ENCODE measurements at places on chromosomes 3 and 15.

GRCh38 chr3:45635475-45636256 lies 41.1 kb downstream of the LIMD1 start:
- DNase-seq: no peak

- DNase-seq: no peak
These were observed 483.8 kb downstream of the TUSC7 start for GRCh38 chr3:117193390-117193789.

- DNase-seq: no peak
These were observed 34.4 kb upstream of the TBC1D21 start for GRCh38 chr15:73838831-73839426.

DNA sequence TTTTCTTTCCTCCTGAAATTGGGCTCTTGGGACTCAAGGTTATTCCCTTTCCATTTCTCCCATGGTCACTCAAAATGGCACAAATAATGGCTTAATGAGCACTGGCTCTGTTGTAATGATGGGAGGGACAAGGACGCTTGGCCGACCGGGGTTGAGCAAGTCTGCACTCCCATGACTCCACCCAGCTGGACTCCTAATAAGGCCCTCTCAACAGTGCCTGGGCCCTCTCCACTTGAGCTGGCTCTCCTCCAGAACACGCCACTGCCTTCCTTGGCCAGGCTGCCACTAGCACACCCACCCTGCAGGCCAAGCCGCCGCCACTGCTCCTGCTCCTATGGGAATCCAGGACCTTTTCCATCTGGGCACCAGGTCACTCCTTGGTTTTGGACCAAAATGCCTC lies 42.3 kb downstream of the ADCY5 start:
- DNase-seq: no peak

DNA sequence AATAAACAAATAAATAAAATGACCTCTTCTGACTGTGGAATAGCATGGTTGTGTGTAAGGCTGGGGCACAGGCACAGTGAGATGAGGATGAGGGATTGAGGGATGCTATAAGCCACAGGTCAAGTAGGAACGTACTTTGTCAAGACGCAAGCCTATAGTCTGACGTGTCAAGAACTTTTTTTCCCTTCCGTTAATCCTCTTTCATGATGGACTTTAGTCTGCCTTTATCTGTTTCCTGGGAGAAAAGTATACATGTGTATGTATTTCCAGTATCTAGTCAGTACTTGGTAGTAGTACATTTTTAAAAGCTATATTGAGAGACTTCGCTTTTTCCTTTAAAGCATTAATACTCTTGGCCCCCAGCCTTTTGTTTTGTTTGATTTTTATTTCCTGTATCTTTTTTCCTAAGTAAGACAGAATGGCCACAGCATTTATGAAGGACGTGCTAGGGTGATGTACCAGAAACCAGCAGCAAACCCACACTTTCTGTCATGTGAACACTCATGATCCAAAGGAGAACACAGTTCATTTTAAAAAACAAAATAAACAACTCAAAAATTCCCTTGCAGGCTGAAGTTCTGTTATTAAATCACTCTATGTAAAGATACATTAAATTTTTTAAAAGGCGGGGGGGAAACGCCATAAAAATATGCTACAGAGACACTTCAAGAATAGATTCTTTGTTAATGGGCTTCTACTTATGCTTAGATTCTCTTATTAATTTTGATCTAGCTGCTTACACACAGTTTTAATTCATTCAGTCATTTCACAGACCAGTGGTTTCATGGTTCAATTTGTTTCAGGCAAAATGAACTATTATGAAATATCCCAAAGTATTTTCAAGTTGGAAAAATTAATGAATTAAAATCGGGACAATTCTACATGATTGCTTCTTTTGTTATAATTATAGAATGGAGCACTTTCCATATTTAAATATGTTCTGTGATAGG lies 114.7 kb downstream of the SNRK start:
- DNase-seq: no peak

GRCh38 chr3:69748503-69748902 lies 9.2 kb downstream of the MITF start:
- no peak for DNase-seq

- DNase-seq: no peak
These were observed 3.0 kb downstream of the LPCAT4 start for GRCh38 chr15:34364041-34364440.

GRCh38 chr3:70855149-70855548 lies 542.7 kb upstream of the MDFIC2 start:
- no peak for DNase-seq

DNA sequence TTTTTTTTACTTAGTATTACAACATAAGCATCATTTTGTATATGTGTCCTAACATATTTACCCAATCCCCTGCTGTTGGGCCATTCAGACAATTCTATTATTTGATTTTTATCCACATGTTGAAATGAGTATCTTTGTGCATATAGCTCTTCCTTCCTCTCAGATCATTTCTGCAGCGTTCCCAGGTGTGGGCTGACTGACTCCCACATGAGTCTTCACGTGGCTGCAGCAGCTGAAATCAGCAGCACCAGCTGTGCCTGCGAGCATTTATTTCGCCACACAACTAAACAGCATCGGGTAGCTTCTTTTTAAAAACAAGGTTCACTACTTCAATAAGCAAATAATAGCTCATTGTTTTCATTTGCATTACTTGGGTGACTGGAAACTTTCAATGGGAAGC lies 44.5 kb upstream of the PDE8A start:
- DNase-seq: no peak

GRCh38 chr3:43012174-43012573 lies 33.1 kb downstream of the GASK1A start:
- DNase-seq: no peak

- no peak for DNase-seq
These were observed 70.6 kb upstream of the CTSH start for GRCh38 chr15:79015416-79015815.

DNA sequence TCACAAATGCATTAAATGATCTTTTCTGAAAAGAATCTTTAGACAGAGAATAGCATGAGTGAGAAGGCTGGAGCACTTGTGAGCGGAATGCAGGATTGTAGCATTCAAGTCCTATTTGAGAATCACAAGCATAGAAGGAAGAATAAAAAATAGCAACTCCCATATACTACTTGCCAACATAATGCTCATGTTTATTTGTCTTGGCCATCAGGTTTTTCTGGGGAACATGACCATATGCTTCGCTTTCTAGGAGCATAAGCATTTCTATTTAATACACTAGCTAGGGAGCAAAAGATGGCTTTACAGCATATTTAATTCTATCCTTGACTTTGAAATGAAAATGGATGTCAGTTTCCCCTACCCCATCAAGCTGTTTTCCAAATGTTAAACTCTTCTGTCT lies 170.3 kb upstream of the MITF start:
- DNase-seq: no peak

DNA sequence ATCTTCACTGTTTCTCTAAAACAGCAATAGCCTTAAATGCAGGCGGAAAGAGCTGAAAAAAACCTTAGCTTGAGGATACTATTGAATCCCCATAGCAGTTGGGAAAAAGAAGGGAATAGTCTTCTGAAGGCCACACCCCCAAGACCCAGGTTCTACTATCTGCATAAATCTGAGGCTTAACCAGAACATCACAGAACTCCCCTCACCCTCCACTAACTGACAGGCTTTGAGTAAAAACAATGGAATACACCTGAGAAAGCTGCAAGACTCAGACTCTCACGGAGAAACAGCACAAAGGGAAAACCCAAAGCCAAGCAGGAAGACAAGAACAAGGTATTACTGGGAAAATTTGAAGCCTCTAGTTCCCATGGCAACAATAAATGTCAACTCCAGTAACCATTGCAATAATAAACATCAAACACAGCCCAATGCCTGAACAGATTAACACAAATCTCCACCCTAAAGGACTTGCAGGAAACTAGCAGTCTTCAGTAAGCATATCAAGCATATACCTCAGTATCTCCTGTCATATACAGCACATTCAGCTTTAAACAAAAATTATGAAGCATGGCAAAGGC lies 56.4 kb downstream of the TMCC1 start:
- DNase-seq: no peak

Measured in activated CD4-positive, alpha-beta T cell treated with anti-CD3 and anti-CD28 coated beads, Interleukin-2, Interleukin-4, amounts not matched to agents 100 ng/mL and 50 ng/mL, durations not matched to agents 16 hours and 8 hours (primary cell).